ENCODE measurements at places on chromosomes 7 and 10. TPM values are rescaled to one million over a fixed set of nuclear protein-coding genes. Genes with fewer than 3 reads are reported as not detected.

The CPA1 gene
- 0.34 TPM for total RNA-seq

The IKZF1 gene
- not detected for total RNA-seq

The C10orf67 gene
- total RNA-seq, result not detected

The TIAL1 gene
- 52.4 TPM for total RNA-seq

The CCM2 gene
- total RNA-seq, result 67.4 TPM

The NEUROG3 gene
- not detected for total RNA-seq

The MAT1A gene
- 0.34 TPM for total RNA-seq

The MCM10 gene
- 33.6 TPM for total RNA-seq

The LGI1 gene
- total RNA-seq, result not detected

GRCh38 chr7:8442814-8443304 lies 9.4 kb downstream of the NXPH1 start:
- no peak for DNase-seq

GRCh38 chr10:54799506-54799905 lies 1.5 kb downstream of the PCDH15 start:
- DNase-seq, result no peak

DNA sequence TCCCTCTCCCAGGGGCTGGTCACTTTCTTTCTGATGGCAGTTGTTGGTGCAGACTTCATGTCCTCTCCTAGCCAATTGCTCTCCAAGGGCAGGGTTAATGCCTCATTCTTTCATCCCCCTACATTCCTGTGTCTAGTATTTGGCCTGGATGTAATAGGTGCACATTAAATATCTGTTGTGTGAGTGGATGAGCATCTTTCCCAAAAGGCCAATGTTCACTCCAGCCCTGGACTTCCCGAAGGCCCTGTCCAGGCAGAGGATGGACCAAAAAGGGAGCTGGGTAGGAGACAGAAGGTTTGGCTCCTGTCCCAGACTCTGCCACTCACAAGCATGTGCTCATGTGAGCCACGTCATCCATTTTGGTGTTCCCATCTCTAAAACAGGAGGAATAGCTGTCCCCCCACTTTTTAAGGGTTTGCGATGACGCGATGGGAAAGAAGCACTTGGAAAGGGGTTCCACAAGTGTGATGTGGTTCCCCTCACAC lies 47.5 kb downstream of the RGS10 start:
- peak; percentile 8 for DNase-seq

GRCh38 chr7:130699686-130700085 lies 13.3 kb upstream of the TSGA13 start:
- DNase-seq, result no peak

- no peak for DNase-seq
Measured at GRCh38 chr7:73668103-73668885, 663 bp downstream of the VPS37D start.

DNA sequence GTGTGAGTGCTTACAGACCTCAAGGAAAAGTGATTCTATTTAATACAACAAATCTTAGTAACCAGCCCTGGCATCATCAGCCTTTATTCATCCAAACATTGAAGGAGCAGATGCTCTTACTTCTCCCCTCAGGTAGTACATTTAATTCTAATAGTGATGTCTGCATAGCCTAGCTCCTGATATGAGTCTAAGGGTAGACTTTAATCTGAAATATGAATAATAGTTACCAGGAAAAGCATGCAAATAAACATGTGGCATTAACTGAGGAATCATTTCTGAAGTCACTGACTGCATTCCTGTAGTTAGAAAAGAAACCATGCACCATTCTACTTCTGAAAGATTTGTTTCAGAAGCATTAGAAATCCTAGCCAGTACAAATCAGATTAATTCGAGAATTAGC lies 25.7 kb upstream of the LMBR1 start:
- no peak for DNase-seq

DNA sequence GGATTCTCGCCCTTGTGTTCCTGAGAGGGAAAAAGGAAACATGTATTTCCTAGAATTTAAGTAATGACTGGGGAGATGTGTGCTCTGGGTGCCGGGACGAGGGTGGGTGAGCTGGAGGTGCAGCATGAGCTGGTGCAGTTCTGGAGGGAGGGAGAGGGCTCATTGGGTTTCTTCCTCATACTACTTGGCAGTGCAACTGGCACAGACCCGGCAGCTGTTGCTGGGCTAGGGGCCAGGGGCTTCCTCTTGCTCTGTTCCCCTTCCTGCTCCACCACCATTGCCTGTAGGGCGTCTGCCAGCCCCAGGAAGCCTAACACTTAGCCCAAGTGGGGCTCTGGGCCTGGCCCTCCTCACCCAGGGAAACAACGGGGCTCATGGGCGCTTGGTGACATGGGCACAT lies 5.9 kb downstream of the RET start:
- DNase-seq, result no peak

DNA sequence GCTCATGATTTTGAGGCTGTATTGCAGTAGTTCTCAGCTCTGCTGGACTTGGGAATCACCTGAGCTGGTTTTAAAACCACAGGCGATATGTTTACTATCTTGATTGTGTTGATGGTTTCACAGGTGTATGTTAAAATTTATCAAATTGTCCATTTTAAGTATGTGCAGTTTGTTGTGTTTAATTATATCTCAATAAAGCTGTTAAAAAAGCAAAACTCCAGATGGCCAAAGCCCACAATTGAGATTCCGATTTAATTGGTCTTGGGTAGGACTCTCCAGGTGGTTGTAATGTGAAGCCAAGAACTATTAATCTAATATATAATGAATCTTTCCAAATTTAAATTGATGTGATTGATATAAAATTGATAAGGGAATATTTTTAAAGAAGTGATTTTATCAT lies 48.6 kb downstream of the NRCAM start:
- no peak for DNase-seq

GRCh38 chr7:132307465-132307864 lies 268.8 kb downstream of the PLXNA4 start:
- DNase-seq, result no peak

DNA sequence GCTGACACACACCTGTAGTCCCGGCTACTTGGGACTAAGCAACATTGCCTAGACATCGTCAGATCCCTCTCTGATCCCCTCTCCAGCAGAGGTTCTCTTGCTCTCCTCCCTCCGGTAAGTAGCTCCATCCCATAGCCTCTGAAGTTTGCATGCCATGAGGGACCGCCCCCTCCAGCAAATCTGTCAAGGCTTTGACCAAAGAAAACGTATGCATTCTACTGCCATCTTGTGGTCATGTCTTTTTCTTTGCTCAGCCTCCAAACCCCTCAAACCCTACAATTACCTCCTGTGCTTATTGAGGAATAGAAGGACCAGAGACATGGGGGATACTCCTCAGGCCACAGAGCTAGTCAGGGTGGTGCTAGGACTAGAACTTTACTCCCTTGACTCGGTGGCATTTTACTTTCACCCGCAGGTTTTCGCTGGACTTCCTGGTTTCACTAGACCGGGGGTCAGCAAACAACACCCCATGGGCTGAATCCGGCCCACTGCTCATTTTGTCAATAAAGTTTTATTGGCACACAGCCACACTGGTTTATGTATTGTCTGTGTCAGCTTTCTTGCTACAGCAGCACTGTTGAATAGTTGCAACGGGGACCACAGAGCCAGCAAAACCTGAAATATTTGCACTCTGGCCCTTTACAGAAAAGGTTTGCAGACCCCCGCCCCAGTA lies 202.6 kb upstream of the FOXK1 start:
- DNase-seq, result peak; percentile 87

GRCh38 chr10:34713875-34714274 lies 101.2 kb downstream of the PARD3 start:
- DNase-seq, result peak; percentile 45

GRCh38 chr7:69246758-69247157 lies 351.5 kb upstream of the AUTS2 start:
- peak; percentile 26 for DNase-seq

DNA sequence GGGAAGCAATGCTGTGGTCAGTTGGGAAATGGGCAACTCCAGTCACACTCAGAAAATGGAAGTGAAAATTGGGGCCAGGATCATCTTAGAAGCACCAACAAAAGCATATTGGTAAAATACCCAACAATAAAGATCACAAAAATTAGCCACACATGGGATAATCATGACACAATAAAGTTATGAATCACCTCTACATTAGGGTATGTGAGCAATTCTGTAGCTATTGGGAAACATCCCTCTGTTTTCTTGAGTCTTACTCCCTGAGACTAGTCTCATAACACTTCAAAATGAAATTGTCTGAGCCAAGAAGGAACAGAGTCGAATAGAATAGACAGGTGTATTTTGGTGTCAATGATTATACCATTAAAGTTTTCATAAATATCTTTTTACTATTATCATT lies 178.3 kb downstream of the DYNC1I1 start:
- no peak for DNase-seq

GRCh38 chr10:89215511-89215910 lies 8.4 kb upstream of the CH25H start:
- DNase-seq, result no peak

GRCh38 chr10:132519382-132520176 lies 18.0 kb upstream of the INPP5A start:
- DNase-seq, result no peak
